Astrocyte of the cerebellum (primary cell): ENCODE measurements at places on chromosomes 11 and 22.

DNA sequence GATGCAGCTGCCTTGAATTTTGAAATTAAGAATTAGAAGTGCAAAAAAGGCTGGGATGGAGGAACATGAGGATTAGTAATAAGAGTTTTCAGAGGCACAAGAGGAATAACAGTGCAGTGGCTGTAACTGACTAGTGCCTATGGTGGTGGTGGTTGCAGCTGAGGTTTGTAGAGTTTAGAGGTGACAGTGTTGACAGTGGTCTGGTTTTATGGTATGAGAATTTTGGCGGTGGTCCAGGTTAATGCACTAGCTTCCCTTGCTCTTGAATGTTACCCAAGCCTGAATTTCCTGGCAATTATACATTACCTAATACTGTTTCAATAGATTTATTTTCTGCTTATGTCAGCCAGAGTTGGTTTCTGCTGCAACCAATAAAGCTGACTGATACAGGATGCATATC lies 112.8 kb upstream of the C11orf87 start:
- DNase-seq, result peak; percentile 55

GRCh38 chr22:39988386-39989114 lies 6.2 kb upstream of the FAM83F start:
- DNase-seq, result no peak

GRCh38 chr22:22087854-22088657 lies 105.5 kb upstream of the TOP3B start:
- DNase-seq, result no peak

GRCh38 chr22:45531441-45532234 lies 29.0 kb downstream of the FBLN1 start:
- no peak for DNase-seq

- no peak for DNase-seq
Observed at GRCh38 chr22:19285831-19286230, 5.7 kb downstream of the CLTCL1 start.

- DNase-seq, result no peak
Observed at GRCh38 chr11:66420671-66421476, at the start of gene NPAS4. Gene NPAS4 (plus strand): TSS chr11:66421035. CDS start chr11:66421180, 145 bp downstream.

- DNase-seq, result no peak
Observed at GRCh38 chr22:49446759-49447710, 380.6 kb downstream of the BRD1 start.

DNA sequence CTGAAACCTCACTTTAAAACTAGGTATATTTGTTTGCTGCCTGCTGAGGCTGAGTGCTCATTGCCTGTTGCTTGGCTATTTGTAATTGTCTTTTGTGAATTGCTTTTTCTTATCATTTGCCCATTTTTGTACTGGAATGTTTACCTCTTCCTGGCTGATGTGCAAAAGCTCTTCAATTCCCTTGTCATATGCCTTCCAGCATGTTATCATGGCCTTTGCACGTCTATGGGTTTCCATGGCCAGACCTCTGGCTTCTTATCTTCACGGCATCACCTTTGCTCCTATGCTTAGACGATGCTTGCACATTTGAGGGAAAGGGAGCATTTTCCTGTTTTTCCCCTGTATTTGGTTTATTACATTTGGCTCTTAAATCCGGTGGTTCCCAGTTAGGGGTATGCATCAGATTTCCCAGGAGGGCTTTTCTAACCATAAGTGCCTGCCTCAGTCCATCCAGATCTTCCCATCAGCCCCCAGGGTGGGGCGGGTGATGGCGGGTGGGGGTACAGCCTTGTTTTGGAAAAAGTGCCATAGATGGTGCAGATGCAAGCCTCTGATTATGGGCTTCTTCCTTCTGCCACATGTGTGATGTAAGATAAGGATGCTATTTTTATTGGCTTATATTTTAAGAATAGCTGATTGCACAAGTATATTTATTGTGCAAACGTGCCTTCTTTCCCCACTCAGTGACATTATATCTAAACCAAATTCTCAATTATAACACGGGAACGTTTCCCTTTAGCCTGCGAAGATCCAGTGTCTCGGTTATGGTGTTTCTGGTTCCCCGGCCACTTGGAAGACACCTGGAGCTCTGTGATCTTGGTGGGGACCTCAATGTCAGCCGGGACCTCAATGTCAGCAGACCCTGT lies 70.6 kb upstream of the SEPTIN5 start:
- DNase-seq, result no peak

- no peak for DNase-seq
Observed at GRCh38 chr11:109892321-109892794, 200.8 kb upstream of the ZC3H12C start.

GRCh38 chr22:26806445-26807175 lies 149.2 kb downstream of the MIAT start:
- DNase-seq, result no peak

GRCh38 chr22:31230871-31231621 lies 18.9 kb downstream of the LIMK2 start:
- DNase-seq, result no peak

DNA sequence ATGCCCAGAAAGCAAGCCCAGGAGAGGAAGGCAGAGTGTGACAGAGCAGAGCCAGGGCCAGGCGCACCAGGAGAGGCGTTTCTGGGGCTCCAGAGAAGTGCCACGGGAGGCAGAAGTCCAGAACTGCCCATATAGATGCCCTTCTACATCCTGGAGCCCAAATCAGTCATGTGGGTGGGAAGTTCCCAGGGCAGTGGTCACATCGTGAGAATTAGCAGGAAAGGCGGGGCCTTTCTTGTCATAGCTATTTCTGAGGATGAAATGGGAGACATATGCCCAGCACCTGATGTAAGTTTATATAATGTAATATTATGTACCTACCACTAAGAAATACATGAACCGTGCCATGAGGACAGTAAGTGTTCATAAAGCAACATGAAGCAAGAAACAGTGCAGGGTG lies 13.1 kb downstream of the ZDHHC24 start:
- no peak for DNase-seq

GRCh38 chr11:93529707-93530467 lies 13.3 kb downstream of the SMCO4 start:
- DNase-seq, result no peak

DNA sequence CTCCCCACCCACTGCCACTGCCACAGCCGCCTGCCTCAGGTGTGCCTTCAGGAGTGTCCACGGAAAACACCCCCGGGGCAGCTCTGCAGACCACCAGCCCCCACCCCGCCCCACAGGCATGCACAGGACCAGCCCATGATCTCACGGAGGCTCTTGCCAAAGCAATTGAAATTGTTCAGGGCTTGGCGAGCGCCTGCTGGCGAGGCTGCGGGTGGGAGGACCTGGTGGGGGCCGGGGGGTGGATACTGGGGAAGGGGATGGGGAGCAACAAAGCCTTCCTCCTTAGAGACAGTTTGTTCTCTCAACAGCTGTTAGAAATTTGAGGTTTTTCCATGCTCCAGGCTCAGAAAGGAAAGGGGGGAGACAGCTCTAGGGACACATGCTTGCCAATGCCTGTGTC lies 274.7 kb downstream of the MN1 start:
- DNase-seq, result no peak

DNA sequence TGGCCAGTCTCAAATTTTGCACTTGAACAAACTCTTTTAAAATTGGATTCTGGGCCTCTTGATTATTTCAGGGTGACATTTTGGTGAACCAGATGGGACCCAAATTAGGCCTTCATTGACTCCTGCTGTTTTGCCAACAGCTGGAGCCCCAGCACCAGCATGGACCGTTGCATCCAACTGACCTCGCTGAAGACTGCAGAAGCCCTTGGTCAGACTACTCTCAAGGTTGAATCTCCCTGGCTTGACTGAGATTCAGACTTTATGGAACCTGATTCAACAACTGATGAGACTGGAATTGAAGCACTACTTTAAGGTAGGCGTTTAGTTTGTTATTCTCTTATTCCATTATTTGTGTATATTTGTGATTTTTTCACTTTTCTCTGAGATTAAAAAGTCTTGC lies 41.7 kb downstream of the NARS2 start:
- DNase-seq, result no peak

DNA sequence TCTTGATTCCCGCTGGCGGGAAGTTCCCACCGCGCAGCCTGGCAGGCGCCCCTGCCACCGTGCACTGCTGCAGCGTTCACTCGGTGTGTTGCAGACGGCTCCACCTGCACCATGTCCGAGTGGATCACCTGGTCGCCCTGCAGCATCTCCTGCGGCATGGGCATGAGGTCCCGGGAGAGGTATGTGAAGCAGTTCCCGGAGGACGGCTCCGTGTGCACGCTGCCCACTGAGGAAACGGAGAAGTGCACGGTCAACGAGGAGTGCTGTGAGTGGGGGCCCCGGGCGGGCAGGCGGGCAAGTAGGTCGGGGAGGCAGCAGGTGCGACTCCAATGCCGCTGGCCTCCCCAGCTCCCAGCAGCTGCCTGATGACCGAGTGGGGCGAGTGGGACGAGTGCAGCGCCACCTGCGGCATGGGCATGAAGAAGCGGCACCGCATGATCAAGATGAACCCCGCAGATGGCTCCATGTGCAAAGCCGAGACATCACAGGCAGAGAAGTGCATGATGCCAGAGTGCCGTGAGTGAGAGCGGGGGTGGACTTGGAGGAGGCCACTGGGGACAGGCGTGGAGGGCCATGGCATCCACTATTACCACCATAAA lies 99.7 kb downstream of the RRAS2 start:
- DNase-seq, result no peak

GRCh38 chr11:31437742-31438435 lies 68.2 kb downstream of the DNAJC24 start:
- no peak for DNase-seq

- DNase-seq, result no peak
Observed at GRCh38 chr11:121152764-121153163, 51.7 kb downstream of the TECTA start.

DNA sequence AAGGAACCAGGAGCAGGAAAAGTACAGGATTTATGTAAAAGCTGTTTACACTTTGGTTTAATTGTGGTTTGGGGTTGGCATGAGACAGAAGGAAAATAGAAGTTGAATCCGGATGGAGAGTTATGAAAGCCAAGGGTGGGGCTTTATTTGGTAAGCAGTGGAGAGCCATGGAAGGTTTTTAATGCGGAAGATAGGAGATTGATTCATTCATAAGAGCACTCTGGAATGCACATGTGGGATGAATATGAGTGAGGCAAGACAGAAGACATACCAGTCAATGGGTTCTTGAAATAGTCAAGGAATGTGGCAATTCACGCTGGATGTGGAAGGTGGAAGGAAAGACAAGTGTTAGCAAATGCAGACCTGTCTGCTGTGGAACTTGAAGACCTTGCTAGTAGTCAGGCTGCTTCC lies 9.3 kb upstream of the GLB1L3 start:
- no peak for DNase-seq

DNA sequence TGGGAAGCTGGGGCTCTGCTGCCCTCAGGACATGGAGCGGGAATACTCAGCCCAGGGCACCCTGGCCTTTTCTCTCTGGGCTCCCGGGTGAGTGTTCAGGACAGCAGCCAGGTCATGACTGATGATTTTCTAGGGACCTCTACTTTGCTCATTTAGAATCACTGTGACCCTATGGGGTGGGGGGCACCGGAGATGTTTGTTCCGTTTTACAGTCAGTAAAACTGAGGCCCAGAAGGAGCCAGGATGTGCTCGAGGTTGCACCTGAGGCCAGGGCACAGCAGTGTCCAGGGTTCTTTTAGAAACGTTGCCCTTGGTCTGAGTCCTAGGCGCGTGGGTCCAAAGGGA lies 48.1 kb downstream of the SMIM38 start:
- DNase-seq, result no peak

DNA sequence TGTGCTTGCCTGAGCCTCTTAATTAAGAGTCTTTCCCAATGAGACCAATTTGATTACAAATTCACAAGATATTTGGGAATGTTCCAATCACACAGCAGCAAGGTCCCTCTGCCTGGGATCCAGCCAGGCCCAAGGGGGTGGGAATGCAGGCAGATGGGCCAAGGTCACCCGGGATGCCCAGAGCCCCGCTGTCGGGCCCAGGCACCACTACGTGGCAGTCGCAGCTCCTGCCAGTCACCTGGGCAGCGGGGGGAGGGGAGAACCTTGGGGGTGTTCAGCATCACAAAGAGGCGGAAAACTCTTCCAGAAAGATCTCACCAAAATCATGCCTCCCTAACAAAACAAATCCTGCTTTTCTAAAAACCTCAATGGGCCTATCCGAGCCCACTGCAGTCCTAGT lies 30.9 kb downstream of the PPM1F start:
- no peak for DNase-seq

GRCh38 chr11:90434858-90435257 lies 212.0 kb upstream of the CHORDC1 start:
- no peak for DNase-seq

GRCh38 chr22:47011859-47012258 lies 249.4 kb downstream of the TBC1D22A start:
- DNase-seq, result no peak

GRCh38 chr22:45150139-45150538 lies 13.6 kb upstream of the NUP50 start:
- DNase-seq, result no peak

DNA sequence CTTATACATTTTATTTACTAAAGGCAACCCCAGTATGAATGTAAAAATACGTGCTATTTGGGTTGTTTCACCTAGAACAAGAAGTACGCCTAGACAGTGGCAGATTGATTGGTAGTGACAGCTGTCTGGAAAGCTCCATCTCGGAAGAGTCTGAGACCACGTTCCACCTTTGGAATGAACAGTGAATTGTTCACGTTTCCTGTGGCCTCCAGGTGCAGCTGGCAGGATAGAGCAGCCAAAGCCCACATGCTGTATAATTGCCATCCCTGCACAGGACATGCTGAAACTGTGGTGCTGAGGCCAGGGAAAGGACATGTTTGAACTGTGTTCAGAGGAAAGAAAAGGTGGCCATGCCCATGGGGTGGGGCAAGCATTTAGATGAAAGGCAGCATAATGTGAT lies 218.7 kb upstream of the MTNR1B start:
- DNase-seq, result no peak

DNA sequence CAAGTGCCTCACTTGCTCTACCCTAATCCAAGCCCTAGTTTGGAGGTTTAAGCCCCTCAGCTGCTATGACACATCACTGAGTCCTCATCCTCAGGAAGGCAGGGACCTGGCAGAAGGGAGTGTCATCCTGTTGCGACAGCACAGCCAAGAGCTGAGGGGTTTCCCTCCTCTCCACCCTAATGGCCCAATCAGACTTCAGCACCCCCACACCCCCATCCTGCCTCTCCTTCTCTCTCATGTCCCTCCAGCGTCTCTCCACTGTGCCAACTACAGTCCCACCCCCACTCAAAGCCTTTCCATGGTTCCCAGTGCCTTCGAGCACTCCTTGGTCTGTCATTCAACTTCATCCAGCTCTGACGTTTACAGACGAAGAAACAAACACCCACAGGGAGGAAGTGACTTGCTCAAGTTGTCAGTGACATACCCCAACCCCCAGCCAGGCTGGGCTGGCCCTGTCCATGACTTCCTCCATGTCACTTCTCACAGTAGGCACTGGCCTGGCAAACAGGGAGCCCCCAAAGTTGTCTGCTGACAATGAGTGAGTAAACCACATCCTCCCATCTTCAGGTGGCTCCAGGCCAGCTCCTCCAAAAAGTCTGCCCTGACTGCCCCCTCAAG lies 15.6 kb downstream of the ARAP1 start:
- DNase-seq, result no peak

DNA sequence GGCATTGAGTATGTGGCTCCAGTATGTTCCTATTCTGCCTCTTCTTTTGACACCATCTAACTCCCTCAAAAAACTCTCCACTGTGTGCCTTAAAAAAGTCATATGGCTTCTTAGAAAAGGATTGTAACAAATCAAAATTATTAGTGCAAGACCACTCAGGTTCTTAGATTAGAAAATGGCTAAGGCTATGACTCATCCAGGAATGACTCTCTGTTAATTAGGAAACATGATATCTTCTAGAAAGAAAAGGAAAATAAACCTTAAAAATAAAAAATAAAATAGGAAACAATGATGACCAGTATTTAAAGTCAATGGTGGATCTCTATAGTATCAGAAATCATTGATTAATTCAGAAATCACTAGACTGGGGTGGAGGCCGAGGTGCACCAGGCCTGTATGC lies 21.7 kb downstream of the SLC25A17 start:
- no peak for DNase-seq
